ENCODE measurements at places on chromosomes 7 and 10.

DNA sequence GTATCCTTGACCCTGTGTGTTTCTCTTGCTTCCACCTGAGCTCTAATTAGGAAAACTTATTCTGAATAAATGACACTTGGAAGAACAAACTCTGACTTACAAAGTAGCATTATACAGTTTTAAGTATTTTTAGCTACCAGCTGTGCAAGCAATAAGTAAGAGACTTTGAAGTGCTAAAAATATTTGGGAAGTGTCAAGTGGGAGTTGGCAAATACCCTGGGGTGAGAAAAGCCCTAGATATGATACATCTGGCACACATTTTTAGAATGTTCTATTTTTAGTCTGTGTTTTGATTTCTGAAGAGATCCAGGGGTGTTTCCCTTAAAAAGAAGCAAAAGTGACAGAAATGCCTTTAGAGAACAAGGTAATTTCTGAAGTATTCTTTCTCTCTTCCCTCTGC, 132.7 kb upstream of the TEX47 start:
- DNase-seq: no peak

GRCh38 chr7:20240080-20240926, 23.1 kb upstream of the MACC1 start:
- DNase-seq: no peak

DNA sequence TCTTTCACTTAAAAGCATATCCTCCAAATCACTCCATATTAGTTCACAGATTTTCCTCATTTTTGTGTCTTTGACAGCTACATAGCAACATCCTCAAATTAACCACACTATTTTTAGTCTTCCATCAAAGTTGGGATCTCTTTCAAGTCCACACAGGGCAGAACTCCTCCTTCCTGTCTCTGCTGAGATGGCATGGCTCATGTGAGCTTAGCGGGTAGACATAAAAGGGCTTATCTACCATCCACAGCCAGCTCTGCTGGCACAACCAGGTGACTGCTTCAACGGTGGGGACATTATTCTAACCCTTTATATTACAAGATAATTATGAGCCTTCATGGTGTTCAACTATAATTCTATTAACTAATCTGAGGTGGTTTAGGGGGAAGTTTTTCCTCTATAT, 35.5 kb downstream of the ICA1 start:
- DNase-seq: no peak

DNA sequence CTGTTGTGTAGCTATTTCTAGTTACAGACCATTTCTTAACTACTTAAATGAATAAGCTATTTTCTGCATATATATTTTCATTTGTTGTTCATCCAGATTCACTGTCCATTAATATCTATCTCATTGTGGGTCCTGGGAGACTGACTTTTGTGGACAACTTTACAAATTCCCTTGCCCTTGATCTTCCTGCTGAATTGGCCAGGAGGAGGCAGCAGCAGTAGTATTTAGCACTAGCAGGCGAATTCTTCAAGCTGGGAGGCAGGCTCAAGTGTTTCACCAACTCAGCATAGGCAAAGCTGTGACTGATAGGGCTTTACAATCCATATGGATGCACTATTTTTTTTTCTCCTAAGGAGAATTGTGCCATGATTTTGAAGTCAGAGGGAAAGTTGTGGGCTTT, 461.0 kb upstream of the NRG3 start:
- DNase-seq: no peak

- no peak for DNase-seq
These were observed 22.5 kb downstream of the KMT2E start for GRCh38 chr7:105036217-105037168.

DNA sequence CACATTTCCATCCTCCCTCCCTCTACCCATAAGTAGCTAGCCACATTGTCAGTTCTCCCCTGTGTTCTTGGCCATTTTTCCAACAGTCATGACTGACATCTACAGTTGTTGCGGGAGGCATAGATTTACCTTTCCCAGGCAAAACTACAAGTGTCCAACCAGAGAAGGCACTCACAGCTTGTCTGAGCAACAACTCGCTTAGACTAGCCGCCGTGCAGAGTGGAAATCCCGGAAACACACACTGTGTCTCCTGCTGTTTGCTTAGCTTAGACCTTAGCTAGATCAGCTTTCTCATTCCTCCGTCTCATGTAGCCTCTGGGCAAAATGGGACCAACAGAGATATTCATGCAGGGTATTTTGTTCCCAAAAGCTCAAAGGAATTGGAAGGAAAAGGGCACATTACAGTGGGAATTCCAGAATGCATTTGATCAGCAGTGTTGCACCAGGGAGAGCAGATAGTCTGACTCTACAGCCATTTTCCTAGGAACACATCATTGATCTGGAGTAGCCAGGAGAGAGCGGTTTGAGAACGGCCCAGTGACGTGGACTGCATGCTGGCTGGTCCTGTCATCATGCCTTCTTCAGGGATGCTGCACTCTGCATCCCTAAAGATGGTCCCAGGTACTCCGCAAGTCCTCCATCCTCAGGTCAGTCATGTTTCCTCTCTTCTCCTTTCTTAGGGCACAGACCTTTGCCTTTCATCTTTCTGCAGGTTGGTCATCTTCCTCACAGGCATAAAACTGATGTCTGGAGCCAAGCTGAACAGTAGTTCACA, 89.4 kb downstream of the C10orf90 start:
- no peak for DNase-seq

DNA sequence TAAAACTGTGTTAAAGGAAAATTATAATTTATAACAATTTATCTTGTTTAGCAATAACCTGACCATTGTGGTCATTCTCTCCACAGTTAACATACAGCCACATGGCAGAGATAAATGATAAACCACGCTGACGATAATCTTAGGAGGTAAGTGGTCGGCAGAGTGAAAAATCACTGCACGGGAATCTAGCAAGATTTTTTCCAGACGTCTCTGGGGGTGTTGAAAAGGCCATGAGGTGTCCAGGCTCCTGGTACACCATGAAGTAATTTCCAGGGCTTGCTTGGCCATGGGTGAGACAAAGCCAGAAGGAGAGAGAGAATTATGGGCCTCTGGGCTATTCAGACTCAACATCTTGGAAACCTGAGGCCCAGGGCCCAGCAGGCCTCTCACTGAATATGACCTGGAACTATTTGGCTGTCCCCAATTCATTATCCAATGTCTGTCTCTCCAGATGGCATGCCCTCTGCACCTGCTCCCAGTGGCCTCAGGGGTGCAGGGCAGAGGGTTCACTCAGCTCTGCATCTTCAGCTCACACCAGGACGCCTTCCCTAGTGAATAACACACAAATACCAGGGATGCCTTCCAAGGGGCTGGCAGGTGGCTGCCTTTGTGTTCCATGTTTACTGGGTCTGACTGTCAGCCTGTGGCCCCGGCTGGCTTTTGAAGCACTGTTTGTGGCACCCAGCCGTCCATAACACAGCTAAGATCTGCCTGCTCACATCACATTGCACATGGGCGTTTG, 590.4 kb upstream of the PFKP start:
- DNase-seq: no peak

DNA sequence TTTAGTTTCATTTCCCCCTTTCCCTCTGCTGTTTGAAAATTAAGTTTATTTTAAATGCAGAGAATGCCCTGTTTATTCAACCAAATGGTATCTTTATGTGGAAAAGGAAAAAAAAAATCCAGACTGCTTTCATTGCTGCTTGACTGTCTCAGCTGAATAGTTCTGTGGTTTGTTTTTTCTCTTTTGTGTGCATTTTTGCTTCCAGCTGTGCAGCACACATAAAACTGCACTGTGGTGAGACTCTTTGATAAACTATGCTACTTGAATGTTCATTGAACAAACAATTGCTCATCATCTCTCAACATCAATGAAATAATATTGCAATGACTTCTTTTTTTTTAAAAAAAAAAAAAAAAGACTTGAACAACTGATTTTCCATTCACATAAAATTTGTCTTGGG, 78.6 kb upstream of the GLI3 start:
- no peak for DNase-seq

DNA sequence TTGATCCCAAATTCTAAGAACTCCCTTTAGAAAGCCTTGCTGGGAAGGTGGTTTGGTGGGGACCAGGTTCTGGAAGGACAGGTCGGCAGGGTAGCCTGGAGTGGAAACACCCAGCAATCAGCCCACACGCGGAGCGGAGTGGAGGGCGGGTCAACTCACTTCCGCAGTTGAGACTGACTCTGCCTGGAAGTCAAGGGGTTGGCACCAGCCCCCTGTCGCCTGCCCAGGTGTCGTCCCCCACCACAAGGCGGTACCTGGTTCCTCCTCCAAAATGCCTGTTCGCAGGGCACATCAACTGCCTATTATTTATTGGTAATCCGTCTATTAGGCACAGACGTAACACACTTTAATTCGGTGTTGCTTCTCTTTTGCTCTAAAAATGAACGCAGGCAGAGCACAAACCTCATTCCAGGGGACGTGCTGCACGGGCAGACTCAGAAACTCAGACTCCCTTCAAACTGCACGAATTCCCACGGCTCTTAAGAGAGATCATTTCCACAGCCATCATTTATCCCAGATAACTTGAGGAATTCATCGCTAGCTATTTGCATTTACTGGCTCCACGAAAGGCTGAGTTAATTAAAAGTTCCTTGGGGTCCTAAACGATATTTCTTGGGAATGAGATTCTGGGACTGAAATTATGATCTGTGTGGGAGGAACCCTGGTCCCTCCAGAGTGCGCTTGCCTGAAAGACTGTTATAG, 248.2 kb upstream of the PPP2R2D start:
- no peak for DNase-seq

DNA sequence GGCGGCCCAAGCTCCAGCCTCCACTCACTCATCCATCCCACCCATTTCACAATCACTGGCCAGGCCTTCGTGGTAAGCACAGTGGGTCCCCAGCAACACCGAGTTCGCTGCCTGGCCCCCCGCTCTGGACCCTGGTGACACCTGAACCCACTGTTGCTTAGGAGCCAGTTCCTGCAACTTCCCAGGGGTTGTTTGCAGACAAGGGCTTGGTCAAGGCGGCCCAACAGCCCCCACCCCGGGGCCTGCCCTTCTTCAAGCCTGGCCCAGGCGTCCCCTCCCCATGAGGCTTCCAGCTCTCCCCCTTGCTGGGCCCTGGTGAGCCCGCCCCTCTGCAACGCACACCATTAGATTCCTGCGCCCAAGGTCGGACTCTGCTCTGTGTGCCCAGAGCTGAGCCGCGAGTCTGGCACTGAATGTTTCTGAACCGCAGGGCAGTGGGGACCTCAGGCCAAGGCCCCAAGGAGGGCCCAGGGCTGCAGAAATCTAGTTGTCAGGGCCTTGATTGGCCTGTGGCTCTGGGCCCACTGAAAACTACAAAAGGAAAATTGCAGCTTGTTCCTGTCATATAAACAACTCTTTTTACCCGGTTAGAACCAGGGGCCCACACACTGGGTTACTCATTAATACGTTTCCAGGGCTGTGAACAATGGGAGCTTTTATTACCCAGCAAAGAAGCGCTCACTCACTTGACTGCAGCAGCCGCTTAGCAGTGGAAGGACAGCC, 2.1 kb upstream of the COX19 start:
- no peak for DNase-seq

DNA sequence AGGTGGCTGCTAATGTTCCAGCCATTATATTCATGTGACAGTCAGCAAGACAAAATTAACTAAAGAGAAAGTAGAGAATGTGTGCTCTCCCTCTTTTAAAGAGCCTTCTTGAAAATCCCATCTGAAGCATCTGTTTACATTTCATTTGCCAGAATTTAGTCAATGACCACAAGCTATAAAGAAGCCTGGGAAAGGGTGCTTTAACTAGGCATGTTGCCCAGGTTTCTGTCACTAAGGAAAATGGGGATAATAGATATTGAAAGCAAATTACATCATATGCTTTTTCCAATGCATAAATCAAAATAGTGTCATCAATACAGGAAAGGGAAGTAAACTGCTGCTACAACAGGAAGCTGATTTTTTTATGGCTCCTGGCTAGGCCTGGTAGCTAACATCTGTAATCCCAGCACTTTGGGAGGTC, 67.7 kb downstream of the ELAPOR2 start:
- DNase-seq: no peak

DNA sequence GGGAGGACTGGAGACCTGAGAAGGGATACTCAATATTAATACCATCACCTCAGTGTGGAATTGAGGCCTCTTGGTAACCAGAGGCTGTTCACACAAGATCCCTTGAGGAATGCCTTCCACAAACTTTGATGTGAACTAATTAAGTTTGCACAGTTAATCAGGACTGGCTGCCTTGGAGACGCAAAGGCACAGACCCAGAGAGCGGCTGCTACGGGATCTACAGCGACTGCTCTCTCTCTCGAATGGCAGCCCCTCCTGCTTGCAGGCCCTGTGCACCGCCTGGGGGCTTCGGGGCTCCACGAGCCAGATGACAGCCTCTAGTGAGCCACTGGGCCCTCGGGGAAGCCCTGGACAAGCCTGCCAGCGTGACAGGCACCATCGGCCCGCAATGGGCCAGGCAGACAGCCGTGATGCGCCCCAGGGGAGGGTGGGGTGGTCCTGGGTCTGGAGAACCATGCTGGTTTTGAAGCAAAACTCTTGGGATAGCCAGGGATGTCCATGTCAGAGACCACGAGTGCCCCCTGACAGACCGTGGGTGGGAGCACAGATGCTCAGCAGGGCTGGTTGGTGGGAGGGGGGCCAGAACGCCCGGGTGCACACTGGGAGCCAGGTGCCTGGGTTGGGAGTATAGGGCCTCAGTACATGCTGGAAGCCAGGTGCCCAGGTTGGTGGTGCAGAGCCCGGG, 195.6 kb downstream of the ELFN1 start:
- DNase-seq: no peak
